ENCODE measurements at places on chromosomes 3 and 15.

GRCh38 chr3:140135461-140135860, 200.5 kb downstream of the CLSTN2 start:
- DNase-seq: no peak

DNA sequence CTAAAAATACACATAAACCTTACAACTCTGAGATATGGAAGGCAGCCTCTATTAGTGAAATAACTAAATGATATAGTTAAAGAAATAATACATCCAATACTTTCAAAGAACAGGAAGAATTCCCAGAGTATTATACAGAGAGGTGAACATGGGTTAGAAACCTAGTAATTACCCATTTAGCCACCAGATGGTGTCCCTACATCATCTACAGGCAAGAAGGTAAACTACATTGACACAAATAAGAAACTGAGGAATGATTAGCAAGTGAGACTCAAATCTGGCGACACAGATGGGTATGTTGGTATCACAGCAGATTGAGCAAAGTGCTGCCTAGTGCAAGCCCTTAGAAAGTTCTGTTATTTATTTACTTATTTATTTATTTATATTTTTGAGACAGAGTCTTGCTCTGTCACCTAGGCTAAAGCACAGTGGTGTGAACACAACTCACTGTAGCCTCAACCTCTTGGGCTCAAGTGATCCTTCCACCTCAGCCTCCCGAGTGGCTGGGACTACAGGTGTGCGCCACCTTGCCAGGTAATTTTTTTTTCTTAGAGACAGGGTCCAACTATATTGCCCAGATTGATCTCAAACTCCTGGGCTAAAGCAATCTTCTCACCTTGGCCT, 28.2 kb downstream of the NEK4 start:
- DNase-seq: no peak

GRCh38 chr3:74590620-74591262, 23.7 kb downstream of the CNTN3 start:
- no peak for DNase-seq

- no peak for DNase-seq
Observed at GRCh38 chr3:170610321-170610884, 24.5 kb upstream of the SLC7A14 start.

DNA sequence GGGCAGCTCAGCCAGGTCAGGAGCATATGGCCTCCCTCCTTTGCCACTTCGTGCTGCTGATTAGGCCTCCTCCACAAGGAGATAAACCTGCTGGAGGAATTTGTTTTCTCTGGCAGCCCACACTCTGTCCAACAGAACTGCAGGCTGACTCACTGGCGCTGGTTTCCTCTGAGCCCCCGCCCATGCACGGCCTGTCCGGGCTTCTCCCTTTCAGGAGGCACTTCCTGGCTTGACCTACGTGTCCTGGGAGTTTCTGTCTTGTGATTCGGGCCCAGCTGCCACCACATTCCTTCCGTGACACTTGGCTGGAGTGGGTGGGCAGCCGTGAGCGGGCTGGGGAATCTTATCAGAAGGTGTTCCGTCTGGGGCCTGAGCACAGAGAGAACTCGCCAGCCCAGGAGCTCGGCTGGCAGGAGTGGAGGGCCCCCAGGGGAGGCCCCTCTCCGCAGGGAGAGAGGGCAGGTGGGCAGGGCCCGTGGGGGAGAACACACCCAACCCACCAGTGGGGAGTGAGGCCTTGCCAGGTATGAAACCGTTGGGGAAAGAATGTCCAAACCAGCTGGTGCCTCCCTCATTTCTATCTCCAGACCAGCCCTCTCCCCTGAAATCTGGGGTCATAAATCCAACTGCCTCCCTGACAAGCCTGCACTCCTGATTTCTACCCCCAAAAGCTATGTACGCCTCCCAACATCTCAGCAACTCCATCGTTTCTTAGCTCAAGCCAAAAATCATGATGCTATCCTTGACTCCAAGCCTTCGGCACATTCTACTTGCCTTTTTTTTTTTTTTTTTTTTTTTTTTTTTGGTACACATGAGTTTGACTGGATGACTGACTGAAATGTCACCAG, 110.6 kb upstream of the MEF2A start:
- no peak for DNase-seq

GRCh38 chr3:58215317-58216025, 4.7 kb upstream of the DNASE1L3 start:
- no peak for DNase-seq

DNA sequence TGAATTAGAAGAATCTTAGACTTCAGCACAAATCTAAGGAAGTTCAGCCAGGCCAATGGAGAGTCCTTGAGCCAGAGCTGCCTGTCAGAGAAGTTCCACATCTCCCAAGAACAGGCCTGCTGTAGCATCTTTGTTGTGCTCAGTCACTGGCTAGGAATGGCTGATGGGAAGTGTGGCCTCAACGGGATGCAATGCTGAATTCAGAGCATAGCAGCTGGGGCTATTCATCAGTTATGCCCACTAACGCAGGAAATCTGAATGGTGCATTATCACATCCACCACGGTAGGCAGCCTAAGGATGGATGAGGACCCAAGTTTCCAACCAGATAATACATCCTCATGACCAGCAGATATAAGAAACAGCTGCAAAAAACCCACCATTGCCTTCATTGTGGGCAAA, 3.2 kb upstream of the EIF1B start:
- DNase-seq: no peak

DNA sequence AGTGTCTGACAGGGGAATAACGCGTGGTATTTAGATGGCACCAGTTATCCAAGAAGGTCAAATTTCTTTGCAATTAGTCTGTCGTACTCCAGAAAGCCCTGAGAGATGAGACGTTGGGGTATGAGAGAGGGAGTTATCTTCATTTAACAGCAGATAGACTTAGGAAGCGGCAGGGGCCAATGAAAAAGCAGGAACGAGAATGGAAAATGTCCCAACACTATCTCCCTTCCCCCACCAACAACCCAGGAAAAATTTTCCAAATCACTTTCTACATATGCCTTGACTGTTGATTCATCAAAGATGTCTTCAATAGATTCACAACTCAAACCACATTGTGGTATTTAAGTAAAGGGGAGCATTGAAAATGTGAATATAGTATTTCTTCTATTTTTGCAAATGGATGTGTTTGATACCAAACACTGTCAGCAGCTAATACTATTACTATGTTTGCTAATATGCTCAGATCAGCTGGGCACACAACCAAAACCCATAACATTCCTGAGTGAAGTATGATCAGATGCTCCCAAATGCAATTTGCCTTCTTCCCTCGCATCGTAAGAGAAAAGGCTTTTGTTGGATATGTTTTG, 13.3 kb upstream of the GREM1 start:
- DNase-seq: no peak

DNA sequence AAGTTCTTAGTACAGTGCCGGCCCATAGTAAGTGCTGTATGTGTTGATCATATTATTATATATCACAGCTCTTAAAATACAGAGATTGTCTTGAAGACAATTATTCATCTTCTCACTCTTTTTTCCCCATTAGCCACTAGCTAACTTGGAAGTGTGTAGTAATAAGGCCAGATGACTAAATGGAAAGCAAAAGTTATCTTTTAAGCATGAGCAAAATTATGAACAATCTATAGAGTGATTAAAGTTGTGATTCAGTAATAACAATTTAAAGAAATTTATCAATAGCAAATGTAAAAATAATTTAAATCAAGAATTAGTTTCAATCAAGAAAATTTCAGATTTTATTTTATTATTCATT, 630.9 kb upstream of the TBL1XR1 start:
- no peak for DNase-seq

DNA sequence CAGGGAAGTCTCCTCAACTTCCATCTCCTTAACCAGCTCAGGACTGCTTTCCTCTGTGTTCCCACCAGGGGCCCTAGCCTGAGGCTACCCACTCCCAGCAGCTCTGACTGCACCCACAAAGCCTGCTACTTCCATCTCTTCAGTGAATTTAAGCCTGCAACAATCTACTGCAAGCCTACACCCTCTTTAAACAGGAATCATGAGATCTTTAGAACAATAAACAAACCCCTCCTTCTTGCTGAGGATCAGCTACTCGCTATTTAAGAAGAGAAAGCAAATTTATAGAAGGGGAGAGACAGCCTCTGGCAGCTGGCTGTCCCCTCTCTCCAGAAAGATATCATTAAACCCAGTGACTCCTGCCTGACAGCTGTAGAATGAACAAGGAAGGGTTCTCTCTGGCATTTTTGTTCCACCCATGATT, 51.9 kb downstream of the ARHGAP31 start:
- DNase-seq: no peak

DNA sequence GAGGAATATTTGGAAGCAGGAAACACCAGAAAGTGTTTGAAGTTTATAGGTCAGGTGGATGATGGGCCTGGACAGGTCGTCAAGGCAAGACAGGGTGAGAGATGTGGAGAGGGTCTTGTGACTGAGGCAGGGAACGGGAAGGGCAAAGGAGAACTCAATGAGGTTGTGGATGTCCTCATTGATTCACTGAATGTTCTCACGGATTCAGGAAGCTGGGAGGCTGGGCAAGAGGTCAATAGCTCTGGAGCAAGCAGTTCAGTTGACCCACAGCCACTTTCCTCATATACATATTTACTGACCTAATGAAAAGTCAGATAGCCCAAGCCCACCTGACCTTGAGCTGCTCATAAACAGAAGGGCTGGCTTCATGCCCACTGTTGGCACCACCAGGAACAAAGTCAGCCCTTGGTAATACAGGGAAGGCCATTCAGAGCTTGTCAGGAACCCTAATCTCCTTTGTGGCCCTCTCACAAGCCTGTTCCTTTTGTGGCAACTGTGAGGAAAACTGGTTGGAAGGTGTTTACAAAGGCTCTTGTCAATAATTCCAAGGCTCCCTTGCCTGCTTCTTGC, 31.6 kb downstream of the ARRDC4 start:
- no peak for DNase-seq

DNA sequence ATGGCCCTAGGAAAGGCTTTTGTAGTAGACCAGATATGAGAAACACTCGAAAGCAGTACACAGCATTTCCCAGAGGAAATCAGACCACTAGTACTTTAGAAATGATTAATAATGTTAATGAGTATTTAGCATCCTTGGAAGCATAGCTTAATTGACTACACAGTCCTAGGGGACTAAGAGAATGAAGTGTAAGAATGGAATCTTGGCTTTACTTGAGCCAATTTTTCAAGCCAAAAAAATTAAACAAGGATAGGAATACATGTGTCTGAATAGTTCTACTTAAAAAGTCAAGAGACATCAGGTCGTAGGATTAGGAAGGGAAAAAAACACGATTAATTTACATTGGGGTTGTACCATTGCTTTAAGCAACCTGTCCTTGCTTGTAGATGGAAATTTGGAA, 38.2 kb downstream of the DPPA2 start:
- no peak for DNase-seq

DNA sequence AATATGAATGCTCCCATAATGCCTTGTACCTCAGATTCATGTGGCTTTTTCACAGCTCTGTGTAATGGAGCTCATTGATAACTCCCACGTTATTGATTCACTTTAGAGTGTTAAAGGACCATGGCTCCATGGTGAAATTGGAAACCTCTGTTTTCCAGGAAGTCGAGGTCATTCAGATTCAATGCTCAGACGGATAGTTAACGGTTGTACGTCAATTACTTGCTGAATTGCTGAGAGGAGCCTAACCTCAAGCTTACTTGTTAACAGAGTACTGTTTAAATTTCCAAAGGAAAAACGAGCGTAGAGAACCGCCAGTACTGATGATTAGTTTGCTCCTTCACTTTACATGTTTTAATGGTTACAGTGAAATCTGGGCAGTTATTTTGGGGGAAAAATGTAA, 11.1 kb downstream of the ABHD17C start:
- DNase-seq: no peak

DNA sequence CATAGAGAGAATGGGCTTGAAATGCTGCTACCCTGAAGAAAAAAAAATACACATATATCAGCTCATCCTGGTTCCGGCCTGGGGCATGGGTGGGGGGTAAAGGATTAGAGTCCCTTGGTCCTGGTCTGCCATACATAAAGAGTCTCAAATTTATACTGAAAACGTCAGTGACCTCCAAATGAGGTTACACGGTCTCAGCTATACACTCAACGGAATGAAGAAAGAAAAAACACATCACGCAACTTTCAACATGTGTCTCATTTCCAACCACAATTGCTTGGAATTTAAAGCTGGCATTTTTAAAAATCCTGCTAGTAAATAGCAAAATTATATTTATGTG, 612.8 kb downstream of the MCTP2 start:
- DNase-seq: no peak

- DNase-seq: no peak
Observed at GRCh38 chr15:75200765-75201615, 692 bp upstream of the C15orf39 start.

- DNase-seq: no peak
Observed at GRCh38 chr15:99249270-99249841, at the start of gene TTC23. Gene TTC23, minus strand, starts transcription at chr15:99249581. Its CDS starts 20,869 bp downstream, at chr15:99228712.

- no peak for DNase-seq
Observed at GRCh38 chr3:69948246-69948862, 51.2 kb upstream of the SAMMSON start.

DNA sequence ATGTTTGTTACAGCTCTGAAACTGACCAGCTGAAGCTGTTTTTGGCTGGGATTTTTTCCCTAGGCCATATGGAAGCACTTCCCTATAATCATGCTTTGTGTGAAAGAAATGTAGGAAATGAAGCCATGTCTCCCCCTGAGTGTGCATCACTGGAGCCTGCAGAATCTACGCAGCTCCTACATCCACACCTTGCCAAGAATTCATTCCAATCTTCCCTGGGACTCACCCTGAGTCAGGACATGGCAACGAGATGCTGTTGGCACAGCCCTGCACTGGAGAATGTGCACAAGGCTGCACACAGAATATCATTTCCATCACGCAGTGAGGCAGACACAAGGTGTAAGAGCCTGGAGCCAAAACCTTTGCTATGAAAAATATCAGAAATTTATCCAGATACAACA, 189.5 kb downstream of the ADAMTSL3 start:
- no peak for DNase-seq

DNA sequence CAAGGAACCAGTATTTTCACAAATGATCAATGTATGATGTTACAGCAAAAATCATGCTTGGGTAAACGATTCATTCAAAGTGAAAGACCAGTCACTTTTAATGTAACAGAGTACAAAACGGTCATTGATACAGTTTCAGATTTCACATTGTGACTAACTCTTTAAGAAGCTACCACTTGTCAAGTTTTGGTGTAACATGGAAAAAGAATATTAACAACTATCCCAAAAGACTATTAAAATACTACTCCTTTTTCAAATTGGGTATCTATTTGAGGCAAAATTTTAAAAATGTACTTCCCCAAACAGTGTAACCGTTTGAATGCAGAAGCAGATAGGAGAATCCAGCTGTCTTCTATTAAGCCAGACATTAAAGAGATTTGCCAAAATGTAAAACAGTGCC, 31.7 kb downstream of the AKAP13 start:
- no peak for DNase-seq

DNA sequence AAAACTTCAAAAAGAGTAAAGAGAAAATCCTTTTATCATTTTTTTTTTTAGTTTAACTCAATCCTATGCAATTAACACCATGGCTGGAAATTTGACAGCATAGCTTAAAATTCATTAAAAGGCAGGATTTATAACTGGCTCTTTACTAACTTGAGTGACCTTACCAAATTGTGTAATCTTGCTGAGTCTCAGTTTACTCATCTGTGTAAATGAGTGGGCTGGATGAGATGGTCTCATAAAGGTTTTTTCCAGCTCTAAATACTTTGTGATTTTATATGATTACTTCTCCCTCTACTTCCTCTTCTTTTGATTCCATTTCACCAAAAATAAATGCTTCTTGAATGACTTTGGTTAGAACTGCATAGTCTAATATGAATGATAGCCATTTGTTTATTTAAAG, 234.9 kb upstream of the SATB1 start:
- DNase-seq: no peak
